ENCODE measurements at places on chromosomes 11 and 22.

- no peak for DNase-seq
- H3K27ac ChIP-seq = no peak within 1 kb of the TSS
- peak within 1 kb of the TSS; percentile 15 for H3K4me3 ChIP-seq
These were observed at the start of gene CHRDL2 for GRCh38 chr11:74731301-74732094. CHRDL2 (minus strand) TSS chr11:74731426; CDS start chr11:74730888, 538 bp downstream.

- no peak overlapping the region for H3K4me3 ChIP-seq
- no peaks in the 10 kb centered on the region for H3K27me3 ChIP-seq
- peaks cover 5% of the 10 kb centered on the region for H3K4me1 ChIP-seq
These were observed 76.4 kb downstream of the CDKN1C start for GRCh38 chr11:2808850-2809846.

DNA sequence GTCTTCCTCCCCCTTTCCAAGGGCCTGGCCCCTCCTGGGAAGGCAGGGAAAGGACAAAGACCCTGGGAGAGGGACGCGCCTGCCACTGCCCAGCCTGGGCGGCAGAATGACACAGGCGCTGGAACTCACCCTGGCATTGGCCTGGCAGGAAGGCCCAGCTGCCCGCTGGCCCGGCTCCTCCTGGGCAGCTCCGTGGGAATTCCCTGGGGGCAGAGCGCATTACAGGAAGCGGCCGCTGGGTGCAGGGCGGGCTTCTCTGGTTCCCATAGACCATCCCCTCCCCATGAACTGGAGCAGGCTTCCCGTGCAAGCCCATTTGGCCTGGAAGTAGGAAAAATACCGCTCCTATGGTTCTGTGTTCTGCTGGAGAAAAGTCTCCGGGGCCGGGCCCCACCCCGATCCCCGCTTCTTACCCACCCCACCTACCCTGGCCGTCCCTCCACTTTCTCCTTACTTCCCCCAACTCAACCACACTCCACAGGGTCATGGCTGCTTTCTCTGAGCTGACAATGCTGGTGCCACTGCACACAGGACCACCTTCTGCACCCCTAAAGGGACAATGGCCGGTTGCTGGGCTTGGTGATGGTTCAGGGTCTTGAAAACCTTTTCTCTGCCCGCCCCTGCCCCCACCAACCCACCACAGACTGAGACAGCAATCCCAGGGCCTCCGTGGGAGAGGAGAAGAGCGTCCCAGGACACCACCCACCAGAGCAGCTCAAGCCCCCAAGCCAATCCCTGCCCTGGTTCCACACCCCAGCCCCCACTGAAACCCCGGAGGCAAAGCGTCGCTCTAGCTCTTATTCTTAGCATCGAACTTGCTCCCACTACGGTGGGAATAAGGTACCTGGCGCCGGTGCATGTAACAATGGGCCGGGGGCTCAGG, 58.9 kb downstream of the LINC01488 start:
- H3K4me1 ChIP-seq = peaks cover 9% of the 10 kb centered on the region
- peaks cover 2% of the 10 kb centered on the region for H3K27me3 ChIP-seq
- no peak for DNase-seq
- H3K4me3 ChIP-seq = no peak overlapping the region
- no peaks in the 10 kb centered on the region for H3K36me3 ChIP-seq

- H3K36me3 ChIP-seq = peaks cover 11% of the 10 kb centered on the region
- no peak for DNase-seq
- H3K27me3 ChIP-seq = peaks cover 15% of the 10 kb centered on the region
- H3K27ac ChIP-seq = no peak within 1 kb of the TSS
These were observed at the start of gene IFITM10 for GRCh38 chr11:1750481-1750839. IFITM10 (minus strand) TSS chr11:1750595; CDS start chr11:1750442, 153 bp downstream.

- peaks cover 9% of the 10 kb centered on the region for H3K4me1 ChIP-seq
- H3K36me3 ChIP-seq = peaks cover 51% of the 10 kb centered on the region
- H3K4me3 ChIP-seq = no peak overlapping the region
- H3K27me3 ChIP-seq = no peaks in the 10 kb centered on the region
- DNase-seq = peak; percentile 23
These were observed 21.7 kb upstream of the PLAAT3 start for GRCh38 chr11:63635762-63636465.

GRCh38 chr11:28621753-28622152, 513.6 kb downstream of the METTL15 start:
- H3K4me3 ChIP-seq = no peak overlapping the region
- no peak overlapping the region for H3K27ac ChIP-seq
- H3K36me3 ChIP-seq = no peaks in the 10 kb centered on the region
- no peaks in the 10 kb centered on the region for H3K27me3 ChIP-seq
- DNase-seq = no peak
- H3K4me1 ChIP-seq = no peaks in the 10 kb centered on the region

- H3K4me3 ChIP-seq = no peak overlapping the region
- H3K36me3 ChIP-seq = no peaks in the 10 kb centered on the region
- H3K4me1 ChIP-seq = no peaks in the 10 kb centered on the region
These were observed 457.0 kb downstream of the NTM start for GRCh38 chr11:131827430-131827829.

DNA sequence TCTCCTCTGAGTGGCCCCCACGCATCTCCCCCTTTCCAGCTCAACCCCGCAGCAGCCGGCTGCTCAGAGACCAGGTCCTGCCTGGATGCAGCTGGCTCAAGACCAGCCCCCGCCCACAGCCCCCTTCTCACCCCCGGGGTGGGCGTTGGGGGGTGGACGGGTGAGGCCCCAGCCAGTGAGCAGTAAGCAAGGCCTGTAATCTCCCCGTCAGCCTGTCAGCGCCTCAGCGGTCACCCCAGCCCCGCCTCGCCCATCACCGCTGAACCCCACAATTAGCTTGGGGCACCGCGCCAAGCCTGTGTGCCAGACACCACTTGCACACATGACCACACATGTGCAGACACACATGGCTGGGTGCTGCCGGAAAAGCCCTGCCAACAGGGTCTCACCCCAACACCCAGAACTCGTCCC, 5.9 kb downstream of the PLXNB2 start:
- H3K36me3 ChIP-seq = no peaks in the 10 kb centered on the region
- no peak for DNase-seq
